Hepatocyte (in vitro differentiated cells): ENCODE measurements at places on chromosomes 6 and 20.

- DNase-seq: peak; percentile 73
These were observed 346.3 kb downstream of the BMP2 start for GRCh38 chr20:7113577-7114466.

GRCh38 chr6:40523505-40524172, 63.5 kb downstream of the LRFN2 start:
- DNase-seq: no peak

GRCh38 chr6:56694002-56694401, 51.3 kb upstream of the DST start:
- DNase-seq: no peak

GRCh38 chr6:83558975-83559374, 46.6 kb downstream of the PRSS35 start:
- DNase-seq: no peak
